ENCODE measurements at places on chromosomes 11 and 22. TPM values are rescaled to one million over a fixed set of nuclear protein-coding genes. Genes with fewer than 3 reads are reported as not detected.

ZNF280B gene
- 4.8 TPM for polyA plus RNA-seq

DNA sequence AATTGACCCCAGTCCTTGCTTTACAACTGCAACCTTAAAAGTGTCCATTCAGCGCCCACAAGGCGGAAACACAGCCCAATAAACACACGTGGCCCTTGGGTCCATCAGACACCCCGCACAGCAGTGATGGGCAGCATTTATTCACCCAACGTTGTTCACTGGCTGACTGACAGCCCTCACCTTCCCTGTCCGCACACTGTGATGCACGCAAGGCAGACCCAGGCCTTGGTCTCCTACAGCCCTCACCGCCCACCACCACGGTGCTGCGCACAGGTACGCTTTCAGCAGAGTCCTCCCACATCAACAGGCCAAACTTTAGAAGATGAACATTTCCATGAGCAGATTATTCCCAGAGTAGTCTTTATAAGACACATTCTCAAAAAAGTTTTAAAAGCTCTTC, 20.7 kb upstream of the PHLDA2 start:
- no peak for DNase-seq

DNA sequence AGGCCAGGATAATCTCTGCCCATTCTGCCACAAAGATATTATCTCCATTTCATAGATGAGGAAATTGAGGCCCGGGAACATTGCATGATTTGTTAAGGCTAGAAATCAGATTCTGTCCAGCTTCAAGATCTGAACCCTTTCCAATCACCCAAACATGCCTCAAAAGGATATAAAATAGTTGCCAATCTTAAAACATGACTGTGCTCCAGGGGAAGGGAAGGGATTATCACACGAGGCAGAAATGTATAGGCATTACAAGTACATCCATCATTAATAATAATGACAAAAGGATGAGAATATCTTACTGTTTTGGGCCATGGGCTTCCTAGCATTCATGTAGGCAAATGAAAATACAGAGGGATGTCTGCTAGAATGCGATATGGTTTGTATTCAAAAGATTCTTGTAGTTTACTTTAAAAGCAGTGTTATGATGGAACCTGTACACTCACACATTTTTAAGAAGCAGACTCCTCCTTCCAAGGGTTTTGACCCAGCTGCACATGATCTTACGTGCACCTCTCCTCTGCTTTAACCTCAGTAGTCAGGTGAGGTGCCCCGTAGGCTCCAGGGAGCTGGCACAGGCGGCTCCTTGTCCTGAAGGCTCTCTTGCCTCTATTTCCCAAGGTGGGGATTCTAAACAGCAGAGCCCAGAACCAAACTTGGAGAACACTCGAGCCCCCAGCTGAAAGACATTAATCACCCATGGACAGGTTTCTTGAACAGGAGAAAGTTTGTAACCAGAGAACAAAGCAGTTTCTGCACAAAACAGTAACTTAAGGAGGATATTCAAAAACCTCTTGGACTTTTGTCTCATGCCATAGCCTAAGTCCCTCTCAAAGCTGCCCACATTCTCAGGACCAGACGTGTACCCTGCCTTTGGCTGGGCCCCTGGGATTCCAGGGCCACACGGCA, 36.0 kb downstream of the PARVA start:
- DNase-seq, result no peak

- no peak for DNase-seq
These were observed 6.9 kb downstream of the AQP11 start for GRCh38 chr11:77596626-77597025.

DNA sequence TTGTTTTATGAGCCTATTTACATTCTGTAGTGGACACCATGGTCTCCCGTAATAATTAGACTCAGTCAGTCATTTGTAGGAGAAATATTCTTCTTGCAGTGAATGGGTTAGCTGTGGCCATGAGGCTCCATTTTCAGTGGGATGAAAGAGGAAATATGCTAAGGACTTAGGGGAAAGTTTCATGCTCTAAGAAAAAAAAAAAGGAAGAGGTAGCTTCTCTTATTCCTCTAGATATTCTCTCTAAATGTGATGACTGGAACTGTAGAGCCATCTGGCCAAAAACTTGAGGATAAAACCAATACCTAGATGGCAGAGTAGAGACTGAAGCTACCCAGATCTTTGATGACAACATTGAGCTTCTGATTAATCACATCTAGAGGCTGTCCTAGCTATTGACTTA, 75.8 kb upstream of the SESN3 start:
- DNase-seq, result no peak

All from right renal pelvis (tissue), 4 donors.